ENCODE measurements at places on chromosomes 11 and 22.
A peak's percentile ranks its signal among the peaks of the same experiment; 100 is the strongest.

DNA sequence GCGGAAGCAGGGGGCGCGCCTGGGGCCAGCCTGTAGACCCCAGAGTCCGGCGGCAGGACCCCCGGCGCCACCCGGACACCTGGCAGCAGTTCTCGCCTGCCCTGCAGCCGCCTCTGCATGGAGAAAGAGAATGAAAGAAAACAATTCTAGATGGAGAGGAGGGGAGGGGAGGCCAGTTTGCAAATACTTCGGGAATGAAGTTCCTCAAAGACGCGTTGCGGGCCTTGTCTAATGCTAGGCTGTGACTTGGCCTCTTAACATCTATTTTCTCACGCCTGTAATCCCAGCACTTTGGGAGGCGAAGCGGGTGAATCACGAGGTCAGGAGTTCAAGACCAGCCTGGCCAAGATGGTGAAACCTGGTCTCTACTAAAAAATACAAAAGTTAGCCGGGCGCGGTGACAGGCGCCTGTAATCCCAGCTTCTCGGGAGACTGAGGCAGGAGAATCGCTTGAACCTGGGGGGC is 2.1 kb upstream of the BARX2 start:
- DNase-seq: no peak

DNA sequence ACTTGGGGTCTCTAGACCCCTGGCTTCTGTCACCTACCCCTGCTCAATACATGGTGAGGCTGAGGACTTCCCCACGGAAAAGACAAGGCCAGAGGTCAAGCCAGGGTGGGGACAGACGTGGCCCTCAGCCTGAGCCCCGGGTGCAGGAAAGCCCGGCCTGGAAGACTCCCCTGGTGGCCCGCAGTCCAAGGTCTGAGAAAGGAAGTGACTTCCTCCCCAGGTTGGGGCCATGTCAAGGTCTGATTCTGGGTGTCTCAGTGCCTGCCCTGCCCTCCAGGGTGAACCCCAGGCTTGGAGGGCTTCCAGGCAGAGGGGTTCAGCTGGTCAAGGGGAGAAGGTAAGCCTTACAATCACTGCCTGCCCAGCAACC is 3.9 kb downstream of the CTSD start:
- DNase-seq: no peak

- DNase-seq: no peak
These were observed 940.3 kb downstream of the NTM start for GRCh38 chr11:132310390-132311375.

DNA sequence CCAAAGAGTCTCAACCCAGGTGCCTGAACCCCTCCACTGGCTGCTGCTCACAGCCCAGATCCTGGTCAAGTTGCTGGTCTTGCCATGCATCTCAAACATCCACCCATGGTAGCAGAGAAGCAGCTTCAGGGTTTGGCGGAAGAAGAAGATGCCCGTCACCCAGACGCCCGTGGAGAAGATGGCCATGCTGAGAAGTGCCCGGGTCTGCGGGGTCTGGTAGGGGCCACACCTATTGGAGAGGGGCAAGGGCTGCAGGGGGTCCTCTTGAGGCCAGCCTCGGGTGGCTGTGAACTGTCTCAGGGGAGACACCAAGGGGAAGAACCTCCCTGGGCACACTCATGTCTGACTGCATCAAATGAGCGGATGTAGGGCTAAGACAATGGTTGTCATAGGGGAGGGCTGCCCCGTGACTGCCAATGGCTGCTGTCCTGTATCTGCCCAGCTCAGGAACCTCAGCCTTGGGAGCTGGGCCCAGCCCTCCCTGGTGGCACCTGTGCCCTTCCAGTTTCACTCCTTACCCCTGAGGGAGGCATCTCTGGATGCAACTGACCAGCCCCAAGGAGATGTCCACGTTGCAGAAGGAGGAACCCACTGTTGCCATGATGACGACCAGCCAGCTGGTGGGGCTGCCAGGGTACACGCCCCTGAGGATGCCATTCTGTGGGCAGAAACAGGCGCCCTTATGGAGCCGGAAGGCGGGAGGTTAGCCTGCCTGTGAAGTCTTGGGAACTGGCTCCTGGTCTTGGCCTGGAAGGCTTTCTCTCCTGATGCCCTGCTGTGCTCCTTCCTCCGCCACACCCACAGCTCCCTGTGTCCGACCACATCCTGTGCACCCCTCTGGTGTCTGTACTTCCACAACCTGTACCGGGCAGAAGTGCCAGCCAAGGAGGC is 1.2 kb downstream of the CPT1B start:
- DNase-seq: no peak

DNA sequence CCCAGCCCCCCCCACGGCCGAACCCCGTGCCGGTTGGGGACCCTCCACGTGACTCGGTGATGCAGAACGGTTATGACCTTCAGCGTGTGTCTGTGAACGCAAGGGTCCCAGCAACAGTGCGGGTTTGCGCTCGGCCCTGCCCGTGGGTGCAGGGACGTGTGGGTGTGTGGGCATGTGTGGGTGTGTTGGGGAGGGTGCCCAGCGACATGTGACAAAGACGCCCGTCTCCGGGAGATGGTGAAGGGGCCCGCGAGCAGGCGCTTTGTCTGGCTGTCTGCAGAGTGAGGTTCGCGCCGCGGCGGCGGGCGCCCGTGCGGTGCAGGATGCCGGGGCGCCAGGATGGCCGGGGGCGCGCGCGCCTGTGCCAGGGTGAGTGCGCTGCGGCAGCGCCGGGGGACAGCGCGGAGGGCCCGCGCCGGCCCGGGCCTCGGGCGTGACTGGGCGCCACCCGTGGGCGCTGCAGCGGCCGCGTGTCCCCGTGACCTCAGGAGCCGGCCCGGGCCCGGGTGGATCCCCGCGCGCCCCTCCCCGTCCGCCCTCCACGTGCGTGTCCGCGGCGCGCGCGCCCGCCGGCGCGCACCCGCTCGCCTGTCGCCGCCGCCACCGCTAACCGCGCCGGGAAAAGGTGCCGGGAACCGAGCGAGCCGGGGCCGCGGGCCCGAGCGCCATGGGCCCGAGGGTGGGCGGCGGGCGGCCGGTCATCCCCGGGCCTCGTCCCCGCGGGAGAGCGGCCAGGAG is at the start of gene LRFN4:
Gene LRFN4, plus strand, starts transcription at position 569 of the 738 bp plus-strand sequence. CDS start 681 bp downstream, outside the sequence.
- peak; percentile 12 for DNase-seq

All from NCI-H1048 (cell line).